Cardiac fibroblast (primary cell): ENCODE measurements at places on chromosomes 2 and 18.
A peak's percentile ranks its signal among the peaks of the same experiment; 100 is the strongest.

DNA sequence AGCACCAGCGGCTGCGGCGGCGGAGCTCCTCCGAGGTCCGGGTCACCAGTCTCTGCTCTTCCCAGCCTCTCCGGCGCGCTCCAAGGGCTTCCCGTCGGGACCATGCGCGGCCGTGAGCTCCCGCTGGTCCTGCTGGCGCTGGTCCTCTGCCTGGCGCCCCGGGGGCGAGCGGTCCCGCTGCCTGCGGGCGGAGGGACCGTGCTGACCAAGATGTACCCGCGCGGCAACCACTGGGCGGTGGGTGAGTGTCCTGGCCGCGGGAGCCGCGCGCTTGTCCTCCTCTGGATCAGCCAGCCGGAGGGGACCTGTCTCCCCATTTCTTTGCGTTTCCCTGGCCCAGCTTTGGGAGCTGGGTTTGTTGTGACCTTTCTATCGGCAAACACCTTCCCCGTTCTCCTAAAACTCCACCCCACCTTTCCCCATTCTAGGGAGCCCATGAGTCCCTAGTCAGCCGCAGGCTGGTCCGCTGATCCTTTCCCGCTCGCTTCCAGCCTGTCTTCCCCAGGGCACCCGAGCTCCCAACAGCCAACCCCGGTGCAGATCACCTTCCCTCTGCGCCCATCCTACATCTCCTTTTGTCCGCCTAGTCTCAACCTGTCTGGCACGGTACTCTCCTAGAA is 316 bp downstream of the GRP start:
- DNase-seq, result no peak

GRCh38 chr2:8337321-8337720 is 344.5 kb upstream of the ID2 start:
- DNase-seq, result no peak

- DNase-seq, result no peak
These were observed 44.5 kb downstream of the TXNL1 start for GRCh38 chr18:56593906-56594305.

- peak; percentile 71 for DNase-seq
These were observed 392.4 kb downstream of the ALK start for GRCh38 chr2:29528891-29529520.

DNA sequence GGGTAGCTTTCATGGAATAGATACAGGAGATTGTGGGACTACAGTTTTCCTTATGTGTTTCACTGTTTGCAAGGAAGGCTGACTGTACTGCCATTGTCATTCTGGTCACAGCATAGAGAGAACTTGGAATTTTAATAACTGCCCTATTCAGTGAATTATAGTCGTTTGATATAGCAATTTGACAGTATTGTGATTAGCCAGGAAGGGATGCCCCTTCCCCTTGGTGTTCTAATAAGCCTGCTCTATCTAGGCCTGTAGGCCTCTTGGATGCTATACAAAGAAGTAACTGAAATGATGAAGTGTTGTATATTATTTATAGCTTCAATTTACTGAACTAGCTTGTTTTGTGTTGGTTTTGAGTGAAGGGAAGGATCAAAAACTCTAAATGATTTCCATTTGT is 528.6 kb upstream of the CDH2 start:
- DNase-seq, result no peak

DNA sequence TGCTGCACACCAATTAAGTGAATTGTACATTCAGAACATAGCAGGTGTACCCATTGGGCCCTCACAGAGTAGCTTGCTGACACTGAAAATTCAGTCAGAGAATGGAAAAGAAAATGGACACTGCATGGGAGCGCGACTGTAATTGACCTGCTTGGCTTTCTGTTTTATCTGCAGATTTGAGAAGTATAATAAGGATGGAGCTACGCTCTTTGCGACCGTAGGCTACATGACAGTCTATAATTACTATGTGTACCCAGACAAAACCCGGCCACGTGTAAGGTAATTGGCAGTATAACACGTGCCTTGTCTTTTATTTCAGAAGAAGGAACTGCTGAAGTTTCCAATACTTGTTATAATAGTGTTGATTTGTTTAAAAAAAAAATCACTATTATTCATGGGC is 33.5 kb upstream of the METAP1D start:
- DNase-seq, result no peak

GRCh38 chr2:231482806-231483391 is 18.6 kb upstream of the NCL start:
- peak; percentile 73 for DNase-seq

GRCh38 chr18:41936471-41937134 is 18.4 kb upstream of the PIK3C3 start:
- peak; percentile 3 for DNase-seq

DNA sequence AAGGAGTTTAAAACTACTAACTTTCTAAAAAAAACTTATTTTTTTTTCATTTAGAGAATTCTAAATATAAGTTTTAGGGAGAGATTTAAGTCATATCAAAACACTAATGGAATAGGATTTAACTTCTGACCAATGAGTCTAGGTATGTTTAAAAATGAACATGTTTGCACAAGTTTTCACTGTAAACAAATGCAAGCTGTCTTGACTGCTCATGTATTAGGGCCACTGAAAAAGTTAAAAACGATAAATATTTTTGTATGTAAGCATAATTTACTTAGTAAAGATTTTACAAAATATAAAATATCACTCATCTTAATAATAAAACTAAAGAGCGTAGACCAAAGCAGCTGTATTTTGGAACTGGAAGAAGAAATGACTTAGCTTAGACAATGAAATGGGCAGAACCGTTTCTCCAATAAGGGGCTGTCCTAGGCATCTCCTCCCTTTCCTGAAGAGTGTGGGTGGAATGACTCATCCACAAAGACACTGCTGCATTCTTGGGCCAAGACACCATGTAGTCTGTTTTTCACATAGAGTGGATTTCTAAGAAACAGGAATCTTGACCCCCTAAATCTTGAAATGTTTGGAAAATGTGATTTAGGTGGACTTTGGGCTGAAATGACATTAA is 118.8 kb downstream of the MEP1B start:
- peak; percentile 93 for DNase-seq

DNA sequence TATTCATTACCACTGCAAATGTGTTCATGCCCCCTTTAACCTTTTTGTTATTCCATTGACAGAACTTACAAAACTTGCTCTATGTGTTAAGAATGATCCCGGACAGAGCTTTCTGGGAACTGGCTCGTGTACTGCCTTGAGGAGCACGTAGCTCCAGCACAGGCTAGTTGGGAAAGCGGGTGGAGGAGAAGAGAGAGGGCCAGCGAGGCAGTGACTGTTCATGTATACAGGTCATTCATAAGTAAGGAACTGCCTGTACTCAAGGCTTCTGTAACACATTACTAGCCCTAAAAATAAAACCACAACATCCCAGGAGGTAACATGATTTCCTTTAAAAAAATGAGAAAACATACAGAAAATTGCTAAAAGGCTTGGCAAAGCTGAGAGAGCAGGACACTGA is 109.0 kb downstream of the STK39 start:
- DNase-seq, result no peak

DNA sequence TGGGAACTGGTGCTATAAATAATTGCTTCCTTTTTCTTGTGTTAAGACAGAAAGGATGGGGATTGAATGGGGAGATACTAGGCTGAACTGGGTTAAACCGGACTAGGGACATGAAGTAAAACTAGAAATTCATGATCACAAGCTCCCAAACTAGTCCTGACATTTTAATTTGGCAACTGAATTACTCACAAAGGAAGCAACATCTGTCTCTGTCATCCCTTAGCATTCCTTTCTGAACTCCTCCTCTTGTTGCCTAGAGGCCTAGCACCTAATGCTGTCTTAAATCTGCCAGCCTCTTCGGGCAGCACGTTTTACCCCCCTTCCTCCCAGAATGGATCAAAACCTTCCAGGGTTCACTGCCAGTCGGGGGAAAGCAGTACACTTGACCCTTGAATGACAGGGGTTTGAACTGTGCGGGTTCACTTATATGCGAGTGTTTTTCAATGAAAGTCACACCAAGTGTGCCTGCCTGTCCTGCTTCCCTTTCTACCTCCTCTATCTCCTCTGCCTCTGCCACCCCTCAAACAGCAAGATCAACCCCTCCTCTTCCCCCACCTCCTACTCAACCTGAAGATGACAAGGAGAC is 8.2 kb downstream of the KCTD1 start:
- peak; percentile 62 for DNase-seq

DNA sequence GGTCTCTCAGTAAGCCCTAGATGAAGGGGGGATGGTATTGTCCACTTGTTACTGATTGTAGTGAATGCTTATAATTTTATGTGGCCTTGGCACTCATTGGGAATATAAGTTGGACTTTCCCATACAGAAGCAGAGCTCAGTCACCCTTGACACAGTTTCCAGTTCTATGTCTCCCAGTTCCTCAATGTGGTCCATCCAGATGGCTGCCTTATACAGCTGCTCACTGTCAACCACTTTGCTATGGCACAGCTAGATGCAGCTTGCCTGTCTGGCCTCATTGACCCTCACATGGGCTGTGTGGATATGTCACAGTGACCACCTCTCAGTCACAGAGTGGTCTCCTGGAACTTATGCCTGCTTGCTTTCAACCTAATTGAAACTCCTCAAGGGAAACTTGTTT is 21.7 kb downstream of the SLC39A6 start:
- DNase-seq, result no peak

GRCh38 chr18:53380063-53380639 is 844.3 kb downstream of the MBD2 start:
- peak; percentile 28 for DNase-seq

DNA sequence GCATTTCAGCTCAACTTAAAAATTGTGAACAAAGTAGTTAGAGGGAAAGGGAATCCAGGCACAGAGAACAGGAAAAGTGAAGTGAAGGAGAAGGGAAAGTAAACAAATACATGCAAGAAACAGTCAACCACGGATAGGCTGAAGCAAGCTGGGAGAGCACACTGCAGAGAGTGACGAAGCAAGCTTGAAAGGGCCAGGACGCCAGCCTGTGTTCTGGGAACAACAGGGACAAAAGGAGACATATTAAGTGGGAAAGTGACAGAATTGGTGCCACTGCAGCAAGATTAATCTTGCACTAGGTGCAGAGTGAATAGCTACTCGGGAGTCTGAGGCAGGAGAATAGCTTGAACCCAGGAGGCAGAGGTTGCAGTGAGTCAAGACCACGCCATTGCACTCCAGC is 197.3 kb downstream of the SOX11 start:
- DNase-seq, result no peak

DNA sequence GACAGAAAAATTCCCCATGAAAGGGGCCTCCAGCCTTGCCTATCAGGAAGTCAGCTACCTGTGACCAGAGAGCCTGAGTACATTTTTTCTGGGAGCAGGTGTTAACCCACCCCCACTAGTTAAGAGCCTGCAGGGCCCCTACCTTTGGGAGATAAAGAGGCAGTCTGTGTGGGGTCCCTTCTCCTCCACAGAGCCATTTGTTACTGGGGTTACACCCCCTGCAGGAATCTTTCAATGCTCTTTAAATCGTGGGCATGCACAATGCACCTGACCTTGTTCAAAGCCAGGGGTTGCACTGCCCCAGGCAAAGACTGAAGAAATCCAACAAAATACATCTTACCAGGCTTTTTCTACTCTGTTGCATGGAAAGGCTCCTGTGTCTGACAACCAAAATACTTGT is 15.7 kb upstream of the LYPD6 start:
- DNase-seq, result no peak

GRCh38 chr2:85718885-85719492 is 24.8 kb downstream of the GNLY start:
- no peak for DNase-seq

DNA sequence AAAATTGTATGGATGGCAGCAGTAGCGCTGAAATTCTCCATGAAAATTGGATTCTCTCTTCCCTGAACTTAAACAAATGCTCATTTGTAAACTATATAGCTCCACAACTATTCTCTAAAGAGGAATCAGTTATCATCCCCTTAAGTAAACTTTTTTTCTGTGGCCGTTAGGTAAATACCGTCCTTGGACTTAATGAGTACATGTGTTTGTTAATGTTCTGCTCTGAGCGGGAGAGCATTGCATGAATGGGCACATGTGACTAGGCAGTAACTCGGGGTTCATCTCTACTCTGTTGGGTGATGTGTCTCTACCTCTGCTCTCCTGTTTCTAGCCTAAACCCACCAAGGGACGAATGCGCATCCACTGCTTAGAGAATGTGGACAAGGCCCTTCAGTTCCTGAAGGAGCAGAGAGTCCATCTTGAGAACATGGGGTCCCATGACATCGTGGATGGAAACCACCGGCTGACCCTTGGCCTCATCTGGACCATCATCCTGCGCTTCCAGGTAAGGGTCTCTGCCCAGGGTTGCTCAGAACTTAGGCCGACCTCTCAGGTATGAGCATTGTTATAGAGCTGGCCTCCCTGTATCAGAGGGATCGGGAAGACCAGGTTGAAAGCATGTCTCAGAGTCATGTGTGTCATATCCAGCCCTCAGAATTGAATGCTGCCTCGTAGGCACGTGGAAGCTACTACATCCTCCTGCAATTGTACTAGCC is 111.5 kb upstream of the EML6 start:
- no peak for DNase-seq

DNA sequence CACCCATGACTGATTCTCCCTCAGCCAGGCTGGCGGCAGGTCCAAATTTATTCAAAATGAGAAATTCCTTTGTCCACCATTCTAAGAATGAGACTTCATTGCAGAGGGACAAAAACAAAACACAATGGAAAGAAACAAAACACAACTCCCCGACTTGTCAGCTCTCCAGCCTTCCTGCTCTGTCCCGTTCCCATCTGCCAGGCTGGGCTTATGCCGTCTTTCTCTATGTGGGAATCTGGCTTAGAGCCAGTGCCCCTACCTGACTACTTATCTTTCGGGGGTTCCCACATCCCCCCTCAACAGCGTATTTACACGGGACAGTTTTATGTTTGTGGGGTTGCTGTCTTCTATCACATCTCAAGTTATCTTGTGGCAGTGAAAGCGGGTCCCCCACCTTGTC is 13.8 kb downstream of the CELF4 start:
- no peak for DNase-seq

DNA sequence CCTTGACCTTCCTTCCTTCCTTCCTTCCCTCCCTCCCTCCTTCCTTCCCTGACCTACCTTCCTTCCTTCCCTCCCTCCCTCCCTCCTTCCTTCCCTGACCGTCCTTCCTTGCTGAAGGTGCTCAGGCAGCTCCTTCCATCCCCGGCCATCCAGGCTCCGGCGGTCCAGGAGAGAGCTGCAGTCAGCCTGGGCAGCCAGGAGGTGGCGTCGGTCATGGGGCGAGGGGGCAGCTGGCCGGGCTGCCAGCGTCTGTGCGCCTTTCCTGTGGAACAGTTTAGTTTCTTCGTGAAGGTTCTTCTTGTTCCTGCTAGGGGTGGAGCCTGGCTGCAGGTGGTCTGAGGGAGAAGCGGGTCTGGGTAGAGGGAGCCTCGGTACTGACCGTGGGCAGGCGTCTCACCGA is 15.7 kb downstream of the GPR35 start:
- peak; percentile 20 for DNase-seq

- no peak for DNase-seq
These were observed 138.8 kb downstream of the MYT1L start for GRCh38 chr2:2192091-2192955.

- no peak for DNase-seq
These were observed 188.4 kb upstream of the GYPC start for GRCh38 chr2:126467367-126468054.

DNA sequence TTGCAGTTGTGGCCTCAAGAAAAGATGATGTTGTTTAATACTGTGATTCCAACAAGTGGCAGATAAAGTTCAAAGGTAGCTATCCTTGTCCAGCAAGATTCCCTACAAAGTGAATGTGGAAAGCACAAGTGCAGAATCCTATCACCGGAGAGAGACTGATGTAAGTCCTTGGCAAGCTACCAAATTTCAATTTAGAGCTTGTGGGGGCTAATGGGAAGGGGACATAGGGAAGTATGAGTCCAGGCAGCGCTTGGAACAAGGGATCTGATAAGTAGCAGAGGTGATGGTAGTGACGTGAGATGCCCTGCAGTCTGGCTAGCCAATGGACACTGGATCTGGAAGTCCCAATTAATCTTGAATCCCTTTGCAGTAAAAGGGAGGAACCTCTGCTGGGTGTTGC is 165.2 kb upstream of the DTNA start:
- no peak for DNase-seq
